DMS79 treated with DMSO at 0.1 percent for 48 hours (cell line): ENCODE measurements at places on chromosomes 7 and 10.
A peak's percentile ranks its signal among the peaks of the same experiment; 100 is the strongest.

- DNase-seq, result no peak
These were observed 33.8 kb downstream of the KCNH2 start for GRCh38 chr7:150944066-150945042.

DNA sequence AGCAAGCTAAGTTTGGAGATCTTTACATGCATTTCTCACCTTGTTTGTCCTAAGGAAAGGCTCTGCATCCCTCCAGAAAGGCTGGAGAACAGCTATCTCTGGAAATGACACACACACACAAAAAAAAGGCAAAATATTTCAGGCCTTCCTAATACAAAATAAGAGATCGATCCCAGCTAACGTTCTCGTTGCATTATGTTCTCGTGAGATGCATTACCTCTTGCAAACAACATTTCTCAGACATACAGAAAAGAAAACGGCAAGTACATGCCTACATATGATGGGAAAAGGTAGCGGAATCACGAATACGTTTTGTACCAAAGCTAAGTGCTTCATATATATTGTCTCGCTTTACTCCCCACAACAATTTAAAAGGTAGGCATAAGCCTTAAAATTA lies 488 bp downstream of the MTERF1 start:
- no peak for DNase-seq

DNA sequence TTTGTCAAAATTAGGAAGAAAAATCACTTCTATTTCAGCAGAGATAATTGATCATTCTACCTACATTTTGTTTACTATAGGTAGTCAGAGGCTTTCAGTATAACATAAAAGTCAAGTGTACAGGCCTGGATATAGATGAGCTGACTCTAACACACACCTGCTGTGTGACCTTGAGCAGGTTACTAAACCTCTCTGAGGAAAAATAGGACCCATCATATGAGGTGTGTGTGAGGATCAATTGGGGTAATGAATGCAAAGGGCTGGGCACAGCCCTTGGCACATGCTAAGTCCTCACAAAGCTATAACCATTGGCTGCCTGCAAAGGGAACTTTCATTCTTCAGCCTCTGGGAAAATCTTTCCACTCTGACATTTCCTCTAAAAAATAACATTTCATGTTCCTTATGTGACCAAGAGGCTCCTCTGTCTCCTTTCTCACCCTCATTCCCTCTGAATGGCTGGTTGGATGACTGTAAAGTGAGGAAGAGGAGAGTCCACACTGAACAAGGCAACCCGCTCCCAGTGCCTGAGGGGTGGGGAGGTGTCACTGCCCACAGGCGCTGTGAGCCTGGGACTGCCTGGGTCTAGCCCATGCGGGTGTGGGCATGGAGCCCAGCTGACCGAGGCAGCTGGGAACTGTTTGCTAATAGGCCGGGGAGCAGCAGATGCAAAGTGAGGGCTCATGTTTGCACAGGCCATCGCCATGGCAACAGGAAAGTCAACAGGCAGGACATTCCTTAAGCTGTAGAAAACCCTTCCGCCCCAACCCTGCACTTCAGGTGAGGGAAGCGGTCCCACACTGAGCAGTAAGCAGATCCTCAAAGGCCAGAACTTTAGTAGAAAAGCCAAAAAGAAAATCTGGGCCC lies 36.8 kb downstream of the MYOF start:
- peak; percentile 83 for DNase-seq

- no peak for DNase-seq
These were observed 17.6 kb upstream of the FAM221A start for GRCh38 chr7:23662124-23662983.

DNA sequence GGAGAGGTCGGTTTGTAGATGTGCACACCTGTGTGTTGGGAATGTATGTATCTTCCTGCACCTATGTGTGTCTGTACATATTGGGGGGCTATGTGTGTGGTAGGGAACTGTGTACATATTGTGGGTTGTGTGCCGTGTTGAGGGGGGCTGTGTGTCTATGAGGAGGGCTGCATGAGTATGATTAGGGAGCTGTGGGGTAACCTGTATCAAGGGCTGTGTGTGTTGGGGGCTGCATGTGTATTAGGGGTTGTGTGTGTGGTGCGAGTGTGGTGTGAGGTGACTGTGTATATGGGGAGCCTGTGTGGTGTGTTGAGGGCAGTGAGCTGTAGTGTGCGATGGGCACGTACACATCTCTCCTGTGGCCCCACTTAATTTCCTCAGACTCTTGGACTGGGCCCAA lies 22.2 kb upstream of the PAX2 start:
- DNase-seq, result no peak

- no peak for DNase-seq
These were observed 72.6 kb upstream of the FHIP2A start for GRCh38 chr10:114749014-114749413.

DNA sequence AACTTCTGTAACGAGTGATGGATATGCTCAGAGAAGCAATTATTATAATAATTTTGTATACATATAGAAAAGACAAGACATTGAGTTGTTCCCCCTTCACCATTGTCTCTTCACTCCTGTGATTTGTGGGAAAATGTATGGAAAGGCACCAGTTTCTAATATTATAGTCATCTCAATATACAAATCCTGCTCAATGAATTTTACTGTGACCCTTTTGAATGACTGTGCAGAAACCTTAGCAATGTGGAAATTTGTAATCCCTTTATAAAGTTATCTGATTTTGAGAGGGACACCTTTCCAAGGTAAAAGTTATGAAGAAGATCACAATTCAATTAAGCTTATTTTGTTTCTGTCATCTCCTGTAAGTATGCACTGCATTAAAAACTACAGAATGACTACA lies 74.3 kb upstream of the DKK1 start:
- DNase-seq, result no peak

DNA sequence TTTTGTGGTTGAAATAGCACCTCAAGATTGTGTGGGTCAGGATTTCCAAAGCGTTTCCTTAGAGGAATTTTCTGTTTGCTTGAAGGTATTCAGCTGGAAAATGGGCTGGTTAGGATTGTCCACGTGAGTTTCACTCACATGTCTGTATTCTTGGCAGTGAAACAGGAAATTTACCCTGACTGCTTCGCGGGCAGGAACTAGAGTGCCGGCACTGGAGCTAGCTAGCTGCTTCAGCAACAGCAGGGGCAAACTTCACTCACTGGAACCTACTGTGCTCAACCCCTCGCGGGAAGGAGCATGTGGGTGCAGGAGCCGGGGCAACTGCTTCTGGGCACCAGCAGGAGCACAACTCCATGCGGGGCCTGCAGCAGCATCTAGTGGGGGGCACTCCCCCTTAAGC lies 38.0 kb upstream of the RTKN2 start:
- DNase-seq, result no peak

DNA sequence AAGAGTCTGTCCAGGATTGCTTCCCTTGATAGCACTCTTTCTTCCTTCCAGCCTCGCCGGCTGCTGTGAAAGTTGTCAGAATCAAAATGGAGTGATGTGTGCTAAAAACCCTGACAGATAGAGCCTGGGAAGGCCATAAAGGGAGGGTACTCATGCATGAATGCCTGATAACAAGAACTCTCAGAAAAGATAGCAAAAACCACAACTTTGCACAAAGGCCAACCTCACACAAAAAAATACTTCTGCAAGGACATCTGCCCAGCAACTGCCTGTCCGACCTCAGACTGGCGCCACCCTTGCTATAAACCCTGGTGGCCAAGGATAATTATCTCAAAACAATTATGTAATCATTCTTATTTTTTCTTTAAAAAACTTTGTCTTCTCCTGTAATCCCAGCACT lies 133.2 kb upstream of the SVIL start:
- no peak for DNase-seq

DNA sequence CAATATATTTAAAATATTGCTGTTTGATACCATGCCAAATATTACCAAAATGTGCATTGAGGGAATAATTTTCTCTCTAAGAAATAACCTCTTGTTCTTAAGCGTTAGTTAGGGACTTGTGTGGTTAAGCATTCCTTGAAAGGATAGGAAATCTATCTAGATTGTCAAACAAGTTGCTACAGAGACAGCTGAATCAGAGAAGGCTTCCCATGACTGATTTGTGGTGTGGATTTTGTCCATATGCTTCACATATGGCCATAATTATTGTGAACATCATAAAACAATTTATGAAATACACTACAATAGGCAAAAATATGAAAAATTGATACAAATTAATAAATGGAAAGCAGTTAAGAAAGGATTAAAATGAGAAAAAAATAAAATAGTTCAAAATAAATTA lies 96.3 kb downstream of the GNAT3 start:
- DNase-seq, result no peak

- no peak for DNase-seq
These were observed at the start of gene UCMA for GRCh38 chr10:13234172-13234571. Gene UCMA, minus strand, starts transcription at chr10:13234374. Its CDS starts 116 bp downstream, at chr10:13234258.

GRCh38 chr7:116258734-116259133 lies 48.4 kb downstream of the TES start:
- DNase-seq, result peak; percentile 68

GRCh38 chr7:57403601-57404342 lies 46.2 kb upstream of the ZNF716 start:
- DNase-seq, result no peak

- DNase-seq, result no peak
These were observed 226.6 kb downstream of the ARHGAP12 start for GRCh38 chr10:31702005-31702404.

GRCh38 chr7:101488826-101489572 lies 126.3 kb downstream of the COL26A1 start:
- no peak for DNase-seq
